ENCODE measurements at places on chromosomes 7 and 10. TPM values are rescaled to one million over a fixed set of nuclear protein-coding genes. Genes with fewer than 3 reads are reported as not detected.

The NEUROG3 gene
- total RNA-seq = not detected

The LRRTM3 gene
- total RNA-seq = 5.2 TPM

The TMEM176B gene
- total RNA-seq = 30.5 TPM

The MEOX2 gene
- total RNA-seq = 19.1 TPM

The MAGI2 gene
- 49.4 TPM for total RNA-seq

The SKIDA1 gene
- 11.4 TPM for total RNA-seq

The NSUN6 gene
- 50.0 TPM for total RNA-seq

The CYTH3 gene
- 49.1 TPM for total RNA-seq

The TMEM130 gene
- 14.4 TPM for total RNA-seq

The SYCE1 gene
- not detected for total RNA-seq

The PLCE1 gene
- 28.2 TPM for total RNA-seq

The GRM3 gene
- 7.2 TPM for total RNA-seq

The ZNF804B gene
- total RNA-seq = 6.3 TPM

The GIMAP5 gene
- total RNA-seq = 14.8 TPM

The WIPF3 gene
- 2.7 TPM for total RNA-seq

The CDHR1 gene
- total RNA-seq = 150 TPM

The INTS1 gene
- 52.5 TPM for total RNA-seq

The ZMIZ1 gene
- 69.9 TPM for total RNA-seq

The NPFFR1 gene
- total RNA-seq = 9.1 TPM

The OR2A7 gene
- 5.7 TPM for total RNA-seq

The DYNC1I1 gene
- 31.7 TPM for total RNA-seq

The OPN1SW gene
- total RNA-seq = 35.2 TPM

The MEIG1 gene
- not detected for total RNA-seq

The ATP6V0A4 gene
- total RNA-seq = 0.66 TPM

The CLCN1 gene
- total RNA-seq = 0.22 TPM

The GIMAP2 gene
- 7.6 TPM for total RNA-seq

The SRGN gene
- total RNA-seq = 55.0 TPM

The SP4 gene
- 60.0 TPM for total RNA-seq

The PCLO gene
- 34.6 TPM for total RNA-seq

The CCDC146 gene
- total RNA-seq = 27.0 TPM

The C7orf57 gene
- total RNA-seq = 0.22 TPM

The MXI1 gene
- 86.3 TPM for total RNA-seq

The EBLN1 gene
- not detected for total RNA-seq

The ARHGEF35 gene
- 6.2 TPM for total RNA-seq

The PIP gene
- total RNA-seq = not detected
